Activated CD4-positive, alpha-beta T cell treated with anti-CD3 and anti-CD28 coated beads for 4 hours (primary cell): ENCODE measurements at places on chromosomes 1 and 21.

GRCh38 chr1:28365864-28366263 is 3.7 kb upstream of the PHACTR4 start:
- DNase-seq = no peak

DNA sequence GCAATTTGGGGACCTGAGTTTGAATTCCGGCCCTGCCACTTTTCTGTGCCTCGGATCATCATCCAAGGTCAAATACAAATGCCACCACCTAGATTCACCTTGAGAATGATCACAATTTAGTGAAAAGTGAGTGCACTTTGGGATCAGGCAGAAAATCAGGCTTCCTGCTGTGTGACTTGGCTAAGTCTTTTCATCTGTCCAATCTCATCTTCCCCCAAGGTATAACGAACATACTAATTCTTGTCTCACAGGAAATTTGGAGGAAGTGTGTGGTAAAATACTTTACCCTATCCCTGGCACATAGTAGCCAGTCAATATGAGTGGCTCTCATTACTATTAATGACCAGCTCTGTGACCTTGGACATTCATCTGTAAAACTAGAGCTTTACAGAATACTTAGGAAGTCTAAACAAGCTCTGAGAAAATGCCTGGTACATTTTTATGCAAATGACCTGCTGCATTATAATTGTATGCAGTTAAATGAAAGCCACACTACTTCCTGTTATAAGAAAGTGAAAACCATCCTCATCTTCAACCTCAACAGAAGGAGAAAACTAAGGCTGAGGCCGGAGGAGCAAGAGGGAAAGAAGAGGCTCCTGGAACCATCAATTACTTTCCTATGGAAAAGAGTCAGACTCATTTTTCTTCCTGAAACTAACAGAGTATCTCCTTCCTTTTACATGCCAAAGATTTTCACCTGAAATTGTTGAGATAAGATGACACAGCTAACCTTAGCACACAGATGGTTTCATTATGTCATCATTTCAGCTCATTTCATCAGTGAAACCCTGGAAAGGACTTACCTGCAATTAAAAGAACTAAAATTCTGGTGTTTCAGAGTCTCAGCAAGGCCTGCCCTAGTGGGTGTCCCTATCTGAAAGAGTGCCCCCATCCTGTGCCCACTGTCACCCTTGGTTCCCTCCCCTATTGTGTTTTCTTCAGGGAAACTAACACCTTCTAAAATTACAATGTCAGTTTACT is 32.6 kb upstream of the RGS8 start:
- no peak for DNase-seq

DNA sequence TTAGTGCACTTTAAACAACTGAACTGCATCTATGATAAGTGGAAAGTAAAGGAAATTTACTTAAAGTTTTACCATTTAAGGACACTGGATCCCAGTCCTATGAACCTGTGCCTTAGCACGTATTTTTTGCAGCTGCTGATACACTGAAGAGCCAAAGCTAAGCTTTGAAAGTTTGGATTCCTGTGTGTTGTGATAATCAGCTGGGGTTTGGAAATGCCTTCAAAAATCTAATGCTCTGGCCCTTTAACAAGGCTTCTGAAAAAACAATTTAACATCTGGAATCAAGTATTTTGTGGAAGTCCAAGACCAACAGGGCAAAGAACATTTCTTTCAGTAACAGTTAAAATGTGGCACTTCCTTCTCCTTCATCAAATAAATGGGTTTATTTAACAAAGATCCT is 51.8 kb downstream of the DDAH1 start:
- no peak for DNase-seq

DNA sequence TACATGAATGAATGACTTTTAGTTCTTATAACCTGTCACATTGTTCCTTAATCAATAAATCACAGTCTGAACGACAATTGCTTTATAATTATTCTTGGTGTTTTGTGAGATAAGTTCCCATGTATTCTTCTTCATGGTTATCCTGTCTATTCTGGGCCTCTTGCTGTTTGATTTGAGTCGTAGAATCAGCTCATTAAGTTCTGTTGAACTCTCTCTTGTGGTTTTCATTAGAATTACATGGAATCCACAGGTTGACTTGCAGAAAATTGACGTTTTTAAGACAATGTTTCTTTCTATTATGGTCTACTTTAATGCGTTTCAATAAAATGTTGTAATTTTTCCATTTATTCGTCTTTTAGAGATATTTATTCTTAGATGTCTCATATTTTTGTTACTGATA is 4.0 kb upstream of the LCE1A start:
- DNase-seq = no peak

DNA sequence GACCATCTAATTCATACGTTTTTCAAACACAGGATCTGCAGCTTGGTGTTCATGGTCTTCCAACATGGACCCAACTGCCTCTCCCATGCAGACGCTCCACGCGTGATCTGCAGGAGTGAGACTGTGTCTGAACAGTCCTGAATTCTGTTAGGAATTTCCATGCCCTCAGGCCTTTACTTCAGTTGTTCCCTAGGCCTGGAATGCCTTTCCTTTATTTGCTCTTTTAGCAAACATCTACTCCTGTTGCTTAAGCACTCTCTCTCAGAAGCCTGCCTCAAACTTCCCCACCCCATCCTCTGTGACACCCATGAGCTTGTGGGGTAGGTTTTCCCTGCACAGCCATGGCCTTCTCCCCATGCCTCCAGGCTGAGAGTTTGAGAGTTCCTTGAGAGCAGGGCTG is 73.7 kb downstream of the DMRTB1 start:
- DNase-seq = no peak

- no peak for DNase-seq
Measured at GRCh38 chr1:110055493-110056284, 14.8 kb downstream of the ALX3 start.
